ENCODE measurements at places on chromosomes 3 and 15. TPM values are rescaled to one million over a fixed set of nuclear protein-coding genes. Genes with fewer than 3 reads are reported as not detected.

DNA sequence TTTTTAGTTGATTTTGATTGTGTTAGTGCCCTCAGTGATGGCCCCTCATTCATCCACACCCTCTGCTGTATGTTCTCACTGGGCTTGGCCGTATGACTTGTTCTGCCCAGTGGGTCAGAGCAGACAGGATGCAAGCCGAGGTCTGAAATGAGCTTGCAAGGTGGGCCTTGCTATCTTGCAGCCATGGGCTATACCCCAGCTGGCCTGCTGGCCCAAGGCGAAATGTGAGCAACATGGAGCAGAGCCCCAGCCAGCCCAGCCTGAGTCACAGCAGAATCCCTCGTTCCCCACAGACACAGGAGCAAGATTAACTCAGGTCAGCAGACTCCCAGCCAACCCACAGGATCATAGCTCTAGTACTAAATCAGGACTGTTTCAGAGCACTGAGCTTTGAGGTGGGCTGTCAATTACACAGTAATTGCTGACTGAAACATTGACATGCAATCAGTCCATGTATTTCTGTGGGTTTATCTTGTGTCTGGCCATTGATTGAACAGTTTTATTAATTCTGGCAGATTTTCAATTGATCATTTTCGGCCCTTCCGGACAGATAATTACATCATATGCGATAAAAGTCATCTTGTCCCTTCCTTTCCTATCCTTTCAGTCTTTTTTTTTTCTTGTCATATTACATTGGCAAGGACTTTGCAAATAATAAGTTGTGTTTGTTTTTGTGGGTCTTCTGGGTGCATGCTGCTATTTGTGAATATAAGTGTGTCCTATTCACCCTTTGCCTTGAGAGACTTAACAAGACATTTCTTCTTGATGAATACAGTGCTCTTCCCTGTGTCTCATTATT is 27.1 kb downstream of the KLF15 start:
- DNase-seq = no peak

DNA sequence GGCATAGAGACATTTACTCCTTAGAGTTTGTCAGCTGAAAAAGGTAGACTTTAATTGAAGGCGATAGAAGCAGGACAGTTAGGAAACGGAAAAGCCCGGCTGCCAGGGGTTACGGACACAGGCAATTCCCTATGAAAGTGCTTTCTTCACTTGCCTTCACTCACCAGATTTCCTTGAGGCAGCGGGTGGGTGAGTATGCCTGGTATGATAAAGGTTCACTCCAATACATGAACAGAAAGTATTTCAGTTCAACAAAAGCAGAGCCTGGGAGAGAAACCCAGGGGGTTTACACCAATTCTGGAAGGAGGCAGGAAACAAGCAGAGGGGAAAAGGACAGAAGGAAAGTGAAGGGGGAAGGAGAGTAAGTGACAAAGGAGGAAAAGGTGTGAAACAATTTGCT is 53.9 kb downstream of the QTRT2 start:
- no peak for DNase-seq

DNA sequence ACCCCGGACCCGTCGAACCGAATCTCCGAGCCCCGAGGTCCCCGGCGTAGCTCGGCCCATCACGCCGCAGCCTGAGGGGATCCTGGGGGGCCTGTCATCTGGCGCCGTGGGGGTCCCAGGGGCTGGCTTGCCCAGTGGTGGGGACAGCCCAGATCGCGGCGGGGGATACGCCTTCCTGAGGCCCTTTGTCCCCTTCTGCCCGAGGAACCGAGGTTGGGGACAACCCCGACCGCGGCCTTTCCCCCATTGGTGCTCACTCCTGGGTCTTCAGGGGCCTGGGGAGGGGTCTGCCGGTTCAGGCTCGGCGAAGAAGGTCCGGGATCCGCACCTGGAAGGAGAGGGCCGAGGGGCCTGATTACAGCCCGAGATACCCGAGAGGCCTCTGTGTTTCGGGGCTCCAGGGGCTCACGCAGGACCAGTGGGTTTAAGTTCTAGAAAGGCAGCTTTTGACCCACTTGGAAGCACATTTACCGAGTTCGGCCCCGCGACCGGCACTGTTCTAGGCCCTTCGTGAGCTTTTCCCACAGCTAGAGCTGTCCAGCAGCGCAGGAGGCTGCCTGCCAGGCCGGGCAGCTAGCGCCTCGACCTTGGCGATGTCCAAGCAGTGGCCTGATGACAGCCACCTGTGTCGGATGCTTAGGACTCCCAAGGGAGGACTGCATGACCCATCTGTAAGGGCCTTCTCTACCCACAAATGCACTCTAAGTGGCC is 504 bp downstream of the ABHD2 start:
- DNase-seq = no peak

DNA sequence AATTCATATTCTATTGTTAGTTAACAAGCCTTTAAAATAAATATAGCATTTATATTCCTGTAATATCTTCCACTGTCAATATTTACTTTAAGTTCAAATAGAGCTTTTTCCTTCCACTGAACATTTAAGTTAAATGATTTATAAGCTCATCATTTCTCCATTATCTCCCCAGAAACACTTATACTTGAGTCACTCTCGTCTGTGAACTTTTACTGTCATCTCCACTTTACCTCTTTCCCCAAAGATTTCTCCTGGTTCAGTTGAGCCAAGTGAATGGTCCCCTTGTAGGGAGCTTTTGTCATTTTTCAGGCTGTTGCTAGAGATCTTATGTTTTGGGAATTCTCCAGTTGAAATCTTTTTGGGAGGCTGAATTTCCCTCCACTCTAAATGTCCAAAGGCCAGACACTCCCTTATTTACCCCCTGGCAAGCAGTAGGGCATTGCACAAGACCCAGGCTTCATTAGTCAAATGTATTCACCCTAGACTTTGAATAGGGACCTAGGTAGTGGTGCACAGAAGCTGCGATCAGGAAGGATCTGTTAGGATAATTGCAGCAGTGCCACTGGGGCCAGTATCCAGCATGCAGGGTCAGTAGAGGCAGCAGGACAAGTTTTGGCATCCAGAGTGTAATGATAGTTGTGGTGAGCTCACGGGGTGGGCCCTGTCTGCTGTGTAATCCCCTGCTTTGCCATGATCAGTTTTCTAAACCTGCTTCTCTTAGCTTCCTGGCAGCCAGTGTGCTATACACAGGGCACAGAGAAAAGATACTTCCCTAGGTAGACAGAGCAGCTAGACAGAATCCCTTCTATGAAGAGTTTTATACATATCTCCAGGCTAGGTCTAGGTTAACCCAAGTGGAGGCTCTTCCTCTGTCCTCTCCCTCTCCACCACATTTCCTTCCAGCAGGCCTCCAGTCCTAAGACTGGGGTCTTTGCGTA is 356.5 kb upstream of the SLCO3A1 start:
- DNase-seq = no peak

DNA sequence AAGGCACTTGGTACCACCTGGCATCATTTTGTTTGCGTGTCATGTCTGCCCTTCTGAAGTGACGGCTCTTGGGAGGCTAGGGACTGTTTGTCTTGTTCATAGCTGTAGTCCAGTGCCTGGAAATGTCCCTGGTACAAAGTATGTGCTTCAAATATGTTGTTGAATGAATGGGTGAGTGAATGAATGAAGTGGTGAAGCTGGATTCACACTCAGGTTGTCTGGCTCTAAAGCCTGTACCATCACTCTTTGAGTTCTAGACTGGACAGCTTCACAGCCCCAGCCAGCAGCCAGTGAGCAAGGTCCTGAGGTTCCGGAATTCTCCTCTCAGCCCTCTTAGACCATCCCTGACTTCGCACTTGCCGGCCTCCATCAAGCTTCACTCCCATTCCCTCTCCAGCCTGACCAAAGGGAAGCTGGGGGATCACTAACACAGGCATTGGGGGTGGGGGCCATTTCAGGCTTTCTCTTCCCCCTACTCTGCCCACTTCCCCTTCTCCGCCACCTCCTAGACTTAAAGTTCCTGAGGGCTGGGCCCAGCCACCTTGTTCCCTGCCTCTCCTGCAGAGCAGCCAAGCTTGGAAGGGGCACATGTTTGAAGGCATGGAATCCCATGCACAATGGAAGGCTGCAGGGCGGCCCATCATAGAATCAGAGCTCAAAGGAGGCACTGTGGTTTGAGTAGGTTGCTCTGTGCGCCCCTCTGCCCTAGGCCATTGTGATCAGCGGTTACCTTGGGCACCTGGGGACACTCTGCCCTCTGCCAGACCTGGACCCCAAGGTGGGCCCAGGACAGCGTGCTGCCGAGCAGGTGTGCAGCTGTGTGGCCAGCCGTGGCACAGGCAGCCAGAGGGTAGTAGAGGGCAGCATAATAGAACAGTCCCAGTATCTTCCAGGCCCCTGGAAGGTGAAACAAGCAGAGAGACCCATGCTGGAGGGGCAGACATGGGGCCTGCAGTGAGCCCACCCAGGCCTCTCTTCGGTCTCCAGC is 7.7 kb downstream of the STRA6 start:
- DNase-seq = no peak

GRCh38 chr3:3184876-3185275 is 5.4 kb upstream of the CRBN start:
- DNase-seq = no peak

GRCh38 chr3:114659109-114660061 is 365.6 kb downstream of the TIGIT start:
- no peak for DNase-seq

GRCh38 chr3:187230011-187230410 is 32.7 kb downstream of the RTP1 start:
- DNase-seq = no peak

EOMES gene
- total RNA-seq = 6.1 TPM

- no peak for DNase-seq
These were observed 7.4 kb downstream of the STARD9 start for GRCh38 chr15:42582569-42583375.

- no peak for DNase-seq
These were observed 151.0 kb upstream of the THBS1 start for GRCh38 chr15:39429898-39430357.

CMTM6 gene
- total RNA-seq = 47.9 TPM

DNA sequence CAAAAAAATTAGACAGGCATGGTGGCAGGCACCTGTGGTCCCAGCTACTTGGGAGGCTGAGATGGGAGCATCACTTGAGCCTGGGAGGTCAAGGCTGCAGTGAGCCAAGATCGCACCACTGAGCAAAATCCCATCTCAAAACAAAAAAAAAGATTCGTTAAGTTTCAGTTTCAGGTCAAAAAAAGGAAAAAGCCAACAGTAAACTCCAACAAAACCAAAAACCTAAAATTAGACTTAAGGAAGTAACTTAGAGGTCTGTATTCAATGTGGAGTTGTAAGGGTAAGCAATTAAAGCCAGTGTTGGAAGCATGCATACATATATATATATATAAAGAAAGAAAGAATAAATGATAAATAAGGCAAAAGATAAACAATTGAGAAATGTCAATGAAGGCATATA is 11.8 kb downstream of the KPNA1 start:
- no peak for DNase-seq

GRCh38 chr3:138186803-138187295 is 252 bp upstream of the ARMC8 start:
- DNase-seq = peak; percentile 84

DNA sequence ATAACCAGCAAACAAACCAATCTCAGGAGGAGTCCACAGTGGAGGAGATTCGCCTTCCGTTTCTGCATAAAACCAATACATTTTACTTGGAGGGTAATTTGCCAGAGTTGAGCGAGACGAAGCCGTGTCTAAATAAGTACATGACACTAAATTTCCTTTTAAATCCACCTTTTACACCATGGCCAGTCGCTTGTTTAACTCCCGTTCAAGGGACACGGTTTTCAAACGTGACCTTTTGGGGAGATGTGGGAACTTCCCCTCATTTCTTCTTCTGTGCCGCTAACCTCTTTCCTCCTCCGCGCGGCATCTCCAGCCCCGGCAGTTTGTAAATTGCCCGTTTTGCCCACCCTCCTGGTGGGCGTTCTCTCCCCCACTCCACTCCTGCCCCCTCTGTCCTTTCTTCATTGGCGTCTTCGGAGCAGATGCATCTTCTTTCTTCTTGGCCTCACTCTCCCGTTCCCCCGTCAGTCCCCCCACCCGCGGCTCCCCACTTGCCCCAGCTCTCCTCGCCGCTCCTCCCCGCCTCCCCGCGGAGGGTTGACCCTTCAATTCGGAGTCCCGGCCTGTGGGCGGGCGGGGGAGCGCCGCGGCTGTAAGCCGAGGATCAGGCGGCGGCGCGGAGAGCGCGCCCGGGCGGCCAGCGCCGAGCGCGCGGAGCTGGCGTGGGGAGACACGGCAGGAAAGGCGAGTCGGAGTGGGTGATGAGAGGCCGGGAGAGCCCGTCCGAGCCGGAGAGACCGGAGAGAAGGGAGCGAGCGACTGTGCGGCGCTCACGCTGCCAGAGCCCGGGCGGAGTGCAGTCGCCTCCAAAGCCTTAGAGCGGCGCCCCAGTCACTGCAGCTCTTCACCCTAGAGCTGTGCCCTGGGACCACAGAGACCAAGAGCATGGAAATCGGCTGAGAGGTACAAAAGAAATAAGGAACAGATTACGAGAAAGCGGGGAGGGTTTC is at the start of gene NLGN1:
Gene NLGN1 (plus strand): TSS at position 584 of the 950 bp plus-strand sequence.
- DNase-seq = no peak

CCDC54 gene
- not detected for total RNA-seq

DNA sequence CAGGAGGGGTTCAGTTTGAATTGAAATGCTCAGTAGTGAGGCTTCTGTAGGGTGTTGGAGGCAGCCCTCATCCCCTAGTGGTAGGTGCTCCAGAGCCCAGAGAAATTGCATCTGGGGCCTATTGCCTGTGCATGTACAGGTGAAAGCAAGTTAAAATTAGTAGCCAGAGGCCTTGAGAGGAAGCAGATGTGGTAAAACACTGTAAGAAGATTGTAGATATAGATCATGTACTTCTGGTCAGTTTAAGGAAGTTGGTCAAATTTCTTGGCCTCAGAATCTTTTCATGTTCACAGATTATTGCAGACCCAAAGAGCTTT is 34.6 kb downstream of the IGSF10 start:
- no peak for DNase-seq

GRCh38 chr15:41334293-41335120 is 1.8 kb downstream of the NUSAP1 start:
- DNase-seq = no peak

CLDN18 gene
- 0.13 TPM for total RNA-seq

DNA sequence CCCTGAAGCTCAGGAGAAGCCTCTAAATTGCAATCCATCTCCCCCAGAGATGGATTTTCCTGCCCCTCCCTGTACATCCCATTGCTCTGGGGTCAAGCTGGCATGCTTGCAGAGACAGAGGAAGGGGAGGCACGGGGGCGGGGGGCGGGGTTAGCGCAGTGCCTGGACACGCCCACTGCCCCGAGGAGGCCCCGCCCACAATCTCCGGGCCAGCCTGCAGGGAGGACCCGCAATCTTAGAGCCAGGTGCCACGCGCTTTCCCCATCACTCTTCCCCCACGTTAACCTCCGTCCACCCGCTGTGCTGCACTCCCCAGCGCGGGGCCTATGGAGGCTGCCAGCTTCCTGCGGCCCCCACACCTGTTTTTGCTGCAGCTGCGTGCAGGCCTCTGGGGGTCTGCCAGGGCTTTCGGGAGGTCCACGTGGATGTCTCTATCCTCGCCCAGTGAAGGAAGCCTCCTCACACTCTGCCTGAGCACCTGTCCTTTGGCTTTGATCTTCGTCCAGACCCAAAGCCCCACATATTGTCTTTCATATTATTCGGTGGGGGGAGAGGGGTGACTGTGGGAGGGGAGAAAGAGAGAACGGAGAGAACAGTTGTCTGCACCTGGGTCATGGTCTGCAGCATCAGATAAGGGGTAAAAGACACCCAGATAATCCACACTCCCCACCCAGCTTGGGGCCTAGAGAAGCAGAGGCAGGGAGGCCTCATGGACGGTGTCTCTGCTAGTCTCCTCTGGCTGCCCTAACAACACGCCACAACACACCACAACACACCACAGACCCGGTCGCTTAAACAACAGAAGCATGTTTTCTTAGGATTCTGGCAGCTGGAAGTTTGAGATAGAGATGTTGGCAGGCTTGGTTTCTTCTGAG is 118.0 kb upstream of the MEF2A start:
- no peak for DNase-seq

Data from activated T-cell treated with anti-CD3 and anti-CD28 coated beads, Interleukin-2, amount 50 U/mL, for 4 hours (primary cell).